ENCODE measurements at places on chromosomes 5 and 9.

- DNase-seq = peak; percentile 31
Measured at GRCh38 chr9:137703842-137704508, 85.2 kb downstream of the EHMT1 start.

DNA sequence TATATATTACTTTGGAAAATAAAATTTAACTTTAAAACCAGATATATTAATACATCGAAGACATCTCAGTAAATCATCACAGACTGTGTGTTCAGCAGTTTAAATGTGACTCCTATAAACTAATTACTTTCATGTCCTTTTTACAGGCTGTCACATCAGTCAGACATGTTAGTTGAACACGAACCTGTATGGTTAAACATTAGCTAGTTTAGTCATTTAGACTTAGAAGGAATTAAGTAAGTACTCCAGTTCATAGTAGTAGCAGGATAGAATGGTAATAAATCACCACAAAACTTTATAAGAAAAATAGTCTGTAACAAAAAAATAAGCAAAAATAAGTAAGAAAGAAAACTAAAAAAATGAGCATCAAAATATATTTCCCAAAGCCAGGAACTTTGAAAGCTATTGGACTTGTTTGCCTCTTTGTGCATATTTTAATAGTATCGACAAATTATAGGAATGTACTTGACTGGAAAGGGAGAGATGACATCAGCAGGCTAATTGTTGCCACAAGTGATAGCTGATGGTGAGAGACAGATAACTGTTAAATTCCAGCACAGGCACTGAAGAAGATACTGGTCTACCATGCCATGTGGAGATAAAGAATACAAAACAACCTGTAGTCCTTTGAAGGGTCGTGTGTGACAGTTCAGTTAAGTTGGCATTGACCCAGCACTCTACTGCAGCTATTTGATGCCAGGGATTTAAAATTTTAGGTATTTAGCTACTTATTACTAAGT, 83.9 kb downstream of the RIC1 start:
- no peak for DNase-seq

DNA sequence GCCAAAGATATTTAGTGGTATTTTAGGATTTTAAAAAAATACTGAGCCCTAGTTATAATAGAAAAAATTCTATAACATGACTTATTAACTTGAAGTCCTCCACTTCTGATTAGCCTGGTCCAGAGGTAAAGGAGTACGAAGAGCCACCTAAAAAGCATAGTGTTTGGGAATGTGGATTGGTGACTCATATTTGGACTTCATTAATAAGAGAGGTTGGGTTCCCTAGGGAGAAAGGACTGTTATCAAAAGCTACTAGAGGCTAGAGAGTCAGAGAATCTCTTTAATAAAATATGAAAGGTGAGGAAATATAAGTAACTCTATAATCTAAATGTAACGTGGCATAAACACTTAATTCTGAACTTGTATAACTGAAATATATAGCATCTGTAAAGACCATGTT, 180.7 kb upstream of the TARS1 start:
- no peak for DNase-seq

- peak; percentile 12 for DNase-seq
Measured at GRCh38 chr5:61632064-61632463, 300.0 kb downstream of the ZSWIM6 start.

- no peak for DNase-seq
Measured at GRCh38 chr5:32251871-32252458, 60.8 kb downstream of the MTMR12 start.

DNA sequence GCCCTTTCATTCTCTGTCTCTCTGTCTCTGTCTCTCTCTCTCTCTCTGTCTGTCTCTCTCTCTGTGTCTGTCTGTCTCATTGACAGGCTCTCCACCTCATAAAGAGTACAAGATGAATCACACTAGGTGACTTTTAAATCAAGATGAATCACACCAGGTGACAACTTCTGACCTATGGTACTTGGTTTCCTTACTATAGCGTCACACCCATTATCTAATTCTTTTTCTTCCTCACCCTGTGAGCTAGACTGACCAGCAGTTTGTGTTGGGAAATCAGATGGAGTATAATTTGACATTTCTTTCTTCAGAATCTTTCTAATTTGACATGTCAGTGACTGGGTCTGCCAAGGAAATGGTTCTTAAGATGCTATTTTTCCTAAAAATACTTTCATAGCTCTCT, 232.9 kb downstream of the ARRDC3 start:
- DNase-seq = no peak

- peak; percentile 4 for DNase-seq
Measured at GRCh38 chr5:179906294-179906794, 1.4 kb downstream of the TBC1D9B start.

DNA sequence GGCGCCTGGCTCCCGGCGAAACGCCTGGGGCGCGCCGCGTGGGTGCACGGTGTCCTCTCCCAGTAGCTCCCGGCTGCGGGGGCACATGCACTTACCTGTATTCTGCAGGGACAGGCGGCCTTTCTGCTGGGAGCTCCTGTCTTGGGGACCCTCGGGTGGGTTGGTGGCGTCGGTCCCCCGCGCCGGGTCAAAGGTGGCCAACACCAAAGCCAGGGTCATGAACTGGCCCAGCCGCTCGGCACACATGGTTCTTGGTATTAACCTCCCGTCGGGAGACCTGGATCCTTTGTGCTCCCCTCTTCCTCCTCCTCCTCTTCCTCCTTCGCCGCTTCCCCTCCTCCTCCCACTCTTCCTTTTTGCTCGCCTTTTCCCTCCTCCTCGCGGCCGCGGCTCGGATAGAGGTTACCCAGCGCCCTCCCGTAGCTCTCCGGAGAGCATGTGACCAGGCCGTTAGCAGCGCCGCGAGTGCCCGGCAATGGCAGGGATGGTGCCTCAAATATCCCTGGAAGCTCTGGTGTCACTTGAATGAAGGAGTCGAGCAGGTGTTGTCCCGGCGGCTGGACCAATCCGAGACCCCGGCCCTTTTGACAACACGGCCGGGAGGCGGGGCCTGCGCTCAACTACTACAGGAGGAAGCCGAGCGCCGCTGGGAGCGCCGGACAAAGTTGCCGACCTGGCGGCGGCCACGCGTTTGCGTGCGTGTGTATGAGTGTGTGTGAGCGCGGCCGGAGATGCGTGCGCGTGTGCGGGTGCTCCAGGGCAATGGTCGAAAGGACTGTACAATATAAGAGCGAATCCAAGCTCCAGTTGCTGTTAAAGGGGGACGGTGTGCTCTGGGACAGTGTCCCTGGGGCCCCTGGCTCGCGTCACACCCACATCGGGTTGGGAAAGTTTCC, at the start of gene STC2:
Gene STC2 (minus strand): TSS at position 467 of the 896 bp plus-strand sequence. CDS start 221 bp downstream, at position 246.
- peak; percentile 91 for DNase-seq

GRCh38 chr9:122096620-122097415, 3.7 kb upstream of the TTLL11 start:
- DNase-seq = no peak

- peak; percentile 82 for DNase-seq
Measured at GRCh38 chr5:134140530-134141201, 26.2 kb downstream of the TCF7 start.

- DNase-seq = no peak
Measured at GRCh38 chr9:6655036-6655435, 9.5 kb upstream of the GLDC start.

DNA sequence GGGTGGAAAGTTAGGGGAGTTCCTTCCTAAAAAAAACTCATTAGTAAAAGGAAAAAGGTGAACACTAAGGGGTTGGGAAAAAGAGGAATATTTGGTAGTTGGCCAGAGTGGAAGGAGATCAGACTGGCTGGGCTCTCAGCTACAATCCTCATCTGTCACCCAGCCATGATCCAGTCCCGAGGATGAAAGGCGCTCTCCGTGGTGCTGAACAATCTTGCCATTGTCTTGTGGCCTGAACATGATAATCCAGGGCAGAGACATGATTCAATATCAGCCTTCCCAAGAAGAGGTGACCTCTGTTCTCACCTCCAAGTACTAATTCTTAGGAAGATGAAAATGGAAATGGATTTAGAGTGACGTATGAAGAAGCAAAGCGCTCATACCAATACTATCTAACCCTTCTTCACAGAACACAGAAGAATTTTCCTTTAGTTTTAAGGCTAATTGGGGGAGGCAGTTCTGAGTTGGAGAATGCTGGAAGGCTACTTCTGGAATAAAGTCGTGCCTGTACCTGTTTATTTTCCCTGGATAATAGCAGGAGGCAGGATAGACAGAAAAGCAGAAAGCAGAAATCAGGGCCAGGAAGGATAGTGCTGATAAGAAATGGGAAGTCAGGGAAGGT, 36.6 kb upstream of the MYORG start:
- peak; percentile 57 for DNase-seq

DNA sequence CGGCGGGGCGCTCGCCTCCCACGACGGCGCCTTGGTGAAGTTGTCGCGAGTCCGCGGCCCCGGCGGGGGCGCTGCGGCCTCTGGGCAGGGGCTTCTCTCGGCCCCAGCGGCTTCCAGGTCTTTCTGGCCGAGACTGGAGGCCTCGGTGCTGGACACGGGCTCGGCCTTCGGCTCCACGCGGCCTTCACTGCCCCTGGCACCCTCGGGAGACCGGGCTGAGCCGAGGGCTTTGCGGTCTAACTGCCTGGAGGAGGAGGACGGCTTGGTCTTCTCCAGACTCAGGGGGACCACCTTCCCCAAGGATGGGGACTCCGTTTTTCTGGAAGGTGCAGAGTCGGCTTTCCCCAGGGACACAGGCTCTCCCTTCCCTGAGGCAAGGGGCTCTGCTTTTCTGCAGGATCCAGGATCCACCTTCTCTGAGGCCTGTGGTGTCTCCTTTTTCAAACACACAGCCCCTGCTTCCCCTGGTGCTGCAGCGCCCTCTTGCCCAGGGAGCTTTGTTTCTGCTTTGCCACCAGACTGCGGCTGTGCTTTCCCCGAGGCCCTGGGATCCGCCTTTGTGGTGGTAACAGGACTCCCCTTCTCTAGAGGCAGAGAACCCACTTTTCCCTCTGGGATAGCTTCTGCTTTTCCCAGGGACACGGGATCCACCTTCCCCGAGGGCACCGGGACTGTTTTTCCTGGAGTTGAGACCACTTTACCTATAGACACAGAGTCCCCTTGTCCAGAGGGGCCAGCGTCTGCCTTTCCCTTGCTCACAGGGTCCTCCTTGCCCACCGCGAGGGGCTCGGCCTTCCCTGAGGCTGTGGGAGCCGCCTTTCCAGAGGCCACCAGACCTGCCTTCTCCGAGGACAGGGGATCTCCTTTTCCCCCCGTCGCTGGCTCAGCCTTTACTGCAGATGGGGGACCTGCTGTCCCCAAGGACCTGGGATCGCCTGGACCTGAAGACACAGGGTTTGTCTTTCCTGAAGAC, 12.3 kb downstream of the GPRIN1 start:
- no peak for DNase-seq

GRCh38 chr5:10590226-10590999, 26.5 kb downstream of the ANKRD33B start:
- DNase-seq = peak; percentile 75

DNA sequence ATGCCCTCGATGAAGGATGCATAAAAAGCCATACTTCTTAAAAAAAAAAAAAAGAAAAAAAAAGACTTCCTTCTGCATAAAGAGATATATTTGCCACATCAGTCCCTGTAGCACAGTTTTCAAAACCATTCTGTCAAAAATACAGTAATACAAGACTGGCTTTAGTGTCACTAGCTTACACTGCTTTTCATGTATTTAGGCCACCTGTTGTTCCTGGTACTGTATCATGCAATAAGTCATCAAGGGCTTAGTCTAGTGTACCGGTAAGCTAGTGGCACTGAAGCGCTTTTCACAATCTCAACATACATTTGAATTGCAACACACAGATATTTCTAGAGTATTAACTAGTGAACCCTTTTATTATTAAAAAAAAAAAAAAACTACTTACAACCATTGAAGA, 231.2 kb downstream of the NFIB start:
- no peak for DNase-seq

DNA sequence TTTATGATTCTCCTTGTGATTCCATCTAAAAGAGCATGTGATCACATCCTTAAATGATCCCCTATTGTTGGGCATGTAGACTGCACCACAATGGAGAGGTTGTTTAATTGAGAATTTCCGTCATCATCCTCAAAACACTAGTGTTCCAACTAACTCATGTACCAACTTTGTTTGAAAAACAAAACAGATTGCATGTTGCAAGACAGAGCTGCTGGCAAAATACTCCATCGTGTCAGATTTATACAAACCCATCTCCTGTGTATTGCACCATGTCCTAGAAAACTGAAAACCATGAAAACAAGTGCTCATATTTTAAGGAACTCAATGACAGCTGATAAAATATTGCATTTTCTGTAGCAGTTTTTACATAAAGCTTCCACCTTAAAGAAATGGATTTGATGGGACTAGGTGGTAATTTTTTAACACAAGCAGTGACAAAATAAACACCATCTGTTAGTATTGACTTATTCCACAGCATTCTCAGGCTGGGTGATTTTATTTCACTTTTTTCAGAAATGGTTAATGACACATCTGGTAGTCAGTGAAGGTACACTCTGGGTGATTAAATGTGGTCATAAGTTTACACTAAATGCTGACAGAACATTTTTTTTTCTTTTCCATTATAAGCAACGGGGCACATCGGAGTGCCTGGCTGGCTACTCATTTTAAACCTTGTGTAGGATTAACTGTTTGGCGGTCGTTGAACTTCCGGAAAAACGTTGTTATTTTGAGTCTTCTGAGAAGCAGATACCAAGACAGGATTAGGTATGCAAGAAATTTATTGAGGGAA, 602.9 kb upstream of the WWC1 start:
- peak; percentile 34 for DNase-seq

DNA sequence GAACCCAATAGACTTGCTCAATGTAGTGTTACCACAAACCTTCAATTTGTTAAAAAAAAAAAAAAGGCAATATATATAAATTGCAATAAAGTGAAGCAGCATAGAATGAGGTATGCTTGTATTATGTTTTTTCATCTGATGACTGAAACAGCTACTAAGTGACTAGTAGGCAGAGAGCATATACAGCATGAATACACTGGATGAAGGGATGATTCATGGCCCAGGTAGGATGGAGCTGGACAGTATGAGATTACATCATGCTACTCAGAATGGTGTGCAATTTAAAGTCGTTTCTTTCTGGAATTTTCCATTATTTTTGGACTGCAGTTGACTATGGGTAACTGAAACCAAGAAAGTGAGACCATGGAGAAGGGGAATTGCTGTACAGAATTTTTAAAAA, 161.2 kb downstream of the GNA14 start:
- no peak for DNase-seq

- DNase-seq = peak; percentile 44
Measured at GRCh38 chr9:71638627-71639026, 129.7 kb downstream of the CEMIP2 start.

- no peak for DNase-seq
Measured at GRCh38 chr9:73370053-73370452, 218.4 kb downstream of the ANXA1 start.

GRCh38 chr5:134735243-134735642, 3.1 kb upstream of the CAMLG start:
- peak; percentile 9 for DNase-seq

- no peak for DNase-seq
Measured at GRCh38 chr5:5158472-5158895, 18.4 kb downstream of the ADAMTS16 start.

- peak; percentile 73 for DNase-seq
Measured at GRCh38 chr5:114101153-114101552, 260.7 kb upstream of the KCNN2 start.

GRCh38 chr9:8857068-8857925, 1057.7 kb upstream of the DMAC1 start:
- no peak for DNase-seq

GRCh38 chr5:68187268-68188055, 28.1 kb upstream of the PIK3R1 start:
- DNase-seq = peak; percentile 48

GRCh38 chr5:113663879-113664541, 150.5 kb downstream of the YTHDC2 start:
- peak; percentile 61 for DNase-seq
